Amniotic epithelial cell (primary cell): ENCODE measurements at places on chromosomes 6 and 20.

DNA sequence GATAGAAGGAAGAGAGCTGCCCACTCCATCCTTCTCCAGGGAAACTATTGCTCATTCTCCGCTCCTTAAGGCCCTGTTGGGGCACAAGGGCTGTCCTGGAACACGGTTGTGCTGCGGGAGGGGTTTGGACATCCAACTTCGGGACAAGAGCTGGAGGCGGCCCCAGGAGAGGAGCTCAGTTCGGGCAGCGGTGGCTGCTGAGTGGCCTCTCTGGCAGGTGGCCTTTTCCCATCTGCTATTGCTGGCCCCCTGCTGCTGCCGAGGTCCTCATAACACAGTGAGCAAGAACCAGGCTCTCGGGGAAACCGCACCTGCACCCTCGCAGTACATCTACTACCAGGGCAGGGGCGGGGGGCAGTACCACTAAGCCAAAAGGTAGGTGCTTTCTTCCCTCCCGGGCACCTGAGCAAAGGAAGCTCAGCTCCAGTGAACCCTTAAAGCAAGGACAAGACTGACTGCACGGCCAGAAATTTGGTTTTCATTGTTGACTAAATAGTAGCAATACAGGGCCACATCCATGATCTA, 63.7 kb downstream of the PSMG4 start:
- DNase-seq, result no peak

GRCh38 chr20:38723017-38723847, 1.1 kb upstream of the SLC32A1 start:
- DNase-seq, result peak; percentile 58

DNA sequence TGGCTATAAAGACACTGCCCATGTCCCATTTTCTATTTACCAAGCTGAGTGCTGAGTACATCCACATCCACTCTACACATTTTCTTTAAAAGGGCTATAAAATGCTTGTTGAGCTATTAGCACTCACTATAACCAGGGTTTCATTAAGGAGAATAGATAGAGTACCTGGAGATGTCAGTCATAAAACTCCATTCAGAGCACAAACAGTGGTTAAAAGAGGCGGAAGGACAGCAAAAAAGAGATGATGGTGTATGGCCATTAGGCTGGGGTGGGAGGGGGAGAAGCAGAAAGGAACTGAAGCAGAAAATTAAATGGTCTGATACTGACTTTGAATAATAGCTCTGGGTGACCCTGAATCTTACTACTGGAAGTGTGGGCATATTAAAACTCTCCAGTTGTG, 609.9 kb upstream of the MAP3K7 start:
- DNase-seq, result no peak

- no peak for DNase-seq
Measured at GRCh38 chr20:59064214-59064722, 21.7 kb upstream of the PRELID3B start.

- no peak for DNase-seq
Measured at GRCh38 chr6:38549795-38550194, 89.9 kb downstream of the BTBD9 start.

DNA sequence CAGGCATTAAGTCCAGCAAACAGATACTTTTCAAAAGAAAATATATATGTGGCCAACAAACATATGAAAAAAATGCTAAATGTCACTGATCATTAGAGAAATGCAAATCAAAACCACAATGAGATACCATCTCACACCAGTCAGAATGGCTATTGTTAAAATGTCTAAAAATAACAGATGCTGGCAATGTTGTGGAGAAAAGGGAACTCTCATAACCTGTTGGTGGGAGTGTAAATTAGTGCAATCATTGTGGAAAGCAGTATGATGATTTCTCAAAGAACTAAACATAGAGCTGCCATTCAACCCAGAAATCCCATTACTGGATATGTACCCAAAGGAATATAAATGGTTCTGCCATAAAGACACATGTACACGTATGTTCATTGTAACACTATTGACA, 20.6 kb downstream of the KCNQ5 start:
- DNase-seq, result no peak

DNA sequence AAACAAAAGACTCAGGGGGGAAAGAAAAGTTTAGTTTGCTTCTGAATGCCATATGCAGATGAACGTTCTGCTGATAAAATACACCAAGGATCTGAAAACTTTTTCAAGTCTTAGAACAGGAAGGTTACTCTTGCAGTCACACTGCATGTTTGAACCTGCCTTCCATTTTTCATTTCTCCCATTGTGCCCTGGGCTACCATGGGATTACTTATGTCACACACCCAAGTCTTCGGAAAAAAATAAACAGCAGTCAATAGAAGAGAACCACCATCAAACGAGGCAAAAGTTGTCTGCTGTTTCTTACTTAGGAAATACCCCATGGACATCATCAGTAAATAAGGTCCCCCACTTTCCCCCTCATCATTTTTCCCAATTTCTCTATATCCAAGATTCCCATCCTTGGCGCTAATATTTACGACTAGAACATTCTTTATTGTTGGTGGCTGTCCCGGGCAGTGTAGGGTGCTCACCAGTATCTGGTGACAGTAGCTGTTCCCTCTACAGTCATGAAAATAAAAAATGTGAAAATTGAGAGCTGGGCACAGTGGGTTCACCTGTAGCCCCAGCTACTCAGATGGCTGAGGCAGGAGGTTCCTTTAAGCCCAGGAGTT, 202.5 kb downstream of the BCAS1 start:
- no peak for DNase-seq

- no peak for DNase-seq
Measured at GRCh38 chr6:155473741-155474140, 18.1 kb upstream of the NOX3 start.

- DNase-seq, result no peak
Measured at GRCh38 chr6:131169613-131170012, 34.3 kb downstream of the AKAP7 start.
